ENCODE measurements at places on chromosomes 2 and 18.

- no peak for DNase-seq
Measured at GRCh38 chr2:25692737-25693445, 19.5 kb upstream of the DTNB start.

- no peak for DNase-seq
Measured at GRCh38 chr18:79889569-79889968, 61.9 kb downstream of the SLC66A2 start.

GRCh38 chr2:55760125-55760524 lies 66.5 kb upstream of the PNPT1 start:
- no peak for DNase-seq

DNA sequence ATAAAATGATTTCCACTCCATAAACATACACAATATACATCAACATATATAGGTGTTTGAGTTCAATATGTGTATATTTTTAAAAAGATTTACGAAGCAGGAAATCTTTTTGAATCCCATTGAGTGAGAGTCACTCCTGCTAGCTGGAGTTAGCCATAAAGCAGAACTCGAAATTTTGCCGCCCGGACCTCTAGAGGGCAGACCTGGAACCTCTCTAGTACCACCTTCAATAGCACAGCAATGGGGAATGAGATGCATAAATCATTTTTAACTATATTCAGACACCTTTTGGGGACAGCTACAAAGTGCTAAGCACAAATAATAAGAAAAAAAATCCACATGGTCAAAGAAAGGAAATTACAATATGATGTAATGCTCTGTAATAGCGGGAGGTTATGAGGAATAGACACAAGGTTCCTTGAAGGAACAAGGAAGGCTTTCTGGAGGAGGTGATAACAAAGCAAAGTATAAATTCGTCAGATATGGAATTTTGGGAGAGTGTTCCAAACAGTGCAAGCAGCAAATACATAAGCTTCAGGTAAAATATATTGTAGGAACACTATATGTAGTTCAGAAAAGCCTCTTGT lies 533.4 kb downstream of the ERBB4 start:
- DNase-seq, result no peak

GRCh38 chr2:12931186-12931844 lies 214.6 kb downstream of the TRIB2 start:
- DNase-seq, result no peak

All from stimulated activated CD8-positive, alpha-beta memory T cell treated with anti-CD3 and anti-CD28 coated beads, Interleukin-12 subunit alpha, Interleukin-12 subunit beta, amount 100 ng/mL, for 4 hours (primary cell).